Hindlimb muscle (tissue), 1 donor: ENCODE measurements at places on chromosomes 4 and X.
A peak's percentile ranks its signal among the peaks of the same experiment; 100 is the strongest.

DNA sequence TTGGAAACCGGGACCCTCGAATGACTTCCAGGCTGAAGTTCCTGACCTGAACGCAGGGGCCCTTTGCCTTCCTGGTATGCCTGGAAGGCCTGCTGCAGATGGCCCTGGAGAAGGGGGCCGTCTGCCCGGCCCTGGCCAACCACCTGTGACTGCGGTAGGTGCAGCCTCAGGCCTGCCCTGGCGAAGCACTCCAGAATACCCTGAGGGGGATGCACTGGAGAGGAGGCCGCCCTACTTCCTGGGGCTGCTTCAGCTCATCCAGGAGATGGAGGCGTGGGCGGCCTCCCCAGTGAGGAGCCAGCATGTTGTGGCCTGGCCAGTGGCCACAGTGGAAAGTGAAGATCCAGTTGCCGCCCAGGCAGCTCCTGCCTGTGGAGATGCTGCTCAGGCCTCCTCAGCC, 26.4 kb upstream of the PNMA3 start:
- DNase-seq, result peak; percentile 4

DNA sequence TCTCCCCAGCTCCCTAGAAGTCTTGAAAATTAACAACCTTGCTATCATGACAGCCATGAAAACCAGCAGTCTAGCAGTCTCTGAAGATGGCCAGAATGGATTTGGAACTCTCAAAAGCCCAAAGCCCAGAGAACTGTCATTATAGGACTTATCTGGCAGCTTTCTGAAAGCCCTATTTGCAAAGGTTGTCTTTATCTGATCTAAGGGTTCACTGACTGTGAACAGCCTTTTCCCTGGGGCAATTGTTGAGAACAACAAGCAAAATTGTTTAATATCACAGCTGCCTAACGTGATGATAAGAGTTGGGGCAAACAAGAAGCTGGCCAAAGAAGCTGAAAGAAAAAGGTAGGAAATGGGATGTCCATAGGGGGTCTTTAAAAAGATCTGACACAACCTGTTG, 20.9 kb upstream of the KLHL8 start:
- DNase-seq, result no peak

- DNase-seq, result no peak
Measured at GRCh38 chr4:90187148-90187884, 60.1 kb downstream of the CCSER1 start.

DNA sequence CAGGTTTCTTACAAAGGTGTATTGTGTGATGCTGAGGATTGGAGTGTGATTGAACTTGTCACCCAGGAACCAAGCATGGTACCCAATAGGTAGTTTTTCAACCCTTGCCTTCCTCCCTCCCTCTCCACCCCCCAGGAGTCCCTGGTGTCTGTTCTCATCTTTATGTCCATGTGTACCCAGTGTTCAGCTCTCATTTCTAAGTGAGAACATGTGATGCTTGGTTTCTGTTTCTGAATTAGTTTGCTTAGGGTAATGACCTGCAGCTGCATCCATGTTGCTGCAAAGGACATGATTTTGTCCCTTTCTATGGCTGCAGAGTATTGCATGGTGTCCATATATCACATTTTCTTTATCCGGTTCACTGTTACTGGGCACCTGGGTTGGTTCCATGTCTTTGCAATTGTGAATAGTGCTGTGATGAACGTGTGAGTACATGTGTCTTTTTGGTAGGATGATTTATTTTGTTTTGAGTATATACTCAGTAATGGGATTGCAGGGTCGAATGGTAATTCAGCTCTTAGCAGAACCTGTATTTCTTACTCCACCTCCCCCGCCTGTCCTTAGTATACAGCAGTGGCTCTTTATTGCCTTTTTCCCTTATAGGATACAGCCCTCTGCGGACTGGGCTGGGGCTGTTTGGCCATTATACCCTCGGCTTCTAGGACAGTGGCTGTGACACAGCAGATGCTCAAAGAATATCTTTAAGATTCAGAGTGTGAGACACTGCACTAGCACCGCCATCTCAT, 145.4 kb downstream of the PTTG2 start:
- no peak for DNase-seq

DNA sequence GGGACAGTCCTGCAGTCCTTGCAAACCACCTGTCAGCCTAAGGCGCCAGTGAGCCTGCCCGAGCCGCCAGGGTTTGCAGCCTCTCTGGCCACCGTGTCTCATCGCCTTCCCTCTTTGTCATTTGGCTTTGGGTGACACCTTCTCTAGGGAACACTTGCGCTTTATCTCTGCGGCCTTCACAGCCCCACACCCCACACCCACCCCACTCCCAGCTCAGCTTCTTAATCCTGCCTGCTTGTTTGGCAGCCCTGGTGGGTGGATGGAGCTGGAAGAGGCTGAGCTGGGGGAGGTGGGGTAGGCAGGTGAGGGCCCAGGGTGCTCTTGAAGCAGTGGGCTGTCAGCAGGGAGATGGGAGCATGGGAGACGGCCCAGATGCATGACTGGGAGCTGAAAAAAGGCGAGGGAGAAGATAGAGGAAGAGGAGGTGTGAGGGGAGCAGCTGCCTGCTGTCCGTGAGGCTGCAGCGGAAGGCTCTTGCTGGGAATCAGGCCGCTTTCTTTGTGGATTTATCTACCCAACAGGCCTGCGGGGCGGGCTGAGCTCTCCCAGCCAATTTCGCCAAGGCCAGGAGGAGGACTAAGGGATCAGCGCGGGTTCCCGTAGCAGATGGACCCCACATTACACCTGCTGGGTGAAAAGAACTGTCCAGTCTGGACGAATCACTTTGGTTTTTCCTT, 97.5 kb upstream of the STOX2 start:
- no peak for DNase-seq

- DNase-seq, result no peak
Measured at GRCh38 chr4:167020410-167020809, 213.9 kb downstream of the SPOCK3 start.

GRCh38 chrX:10052906-10053625, 85.9 kb downstream of the CLDN34 start:
- DNase-seq, result no peak

GRCh38 chrX:71215338-71215912, 7.6 kb upstream of the GJB1 start:
- DNase-seq, result no peak

GRCh38 chr4:88807499-88807898, 109.9 kb upstream of the NAP1L5 start:
- no peak for DNase-seq

DNA sequence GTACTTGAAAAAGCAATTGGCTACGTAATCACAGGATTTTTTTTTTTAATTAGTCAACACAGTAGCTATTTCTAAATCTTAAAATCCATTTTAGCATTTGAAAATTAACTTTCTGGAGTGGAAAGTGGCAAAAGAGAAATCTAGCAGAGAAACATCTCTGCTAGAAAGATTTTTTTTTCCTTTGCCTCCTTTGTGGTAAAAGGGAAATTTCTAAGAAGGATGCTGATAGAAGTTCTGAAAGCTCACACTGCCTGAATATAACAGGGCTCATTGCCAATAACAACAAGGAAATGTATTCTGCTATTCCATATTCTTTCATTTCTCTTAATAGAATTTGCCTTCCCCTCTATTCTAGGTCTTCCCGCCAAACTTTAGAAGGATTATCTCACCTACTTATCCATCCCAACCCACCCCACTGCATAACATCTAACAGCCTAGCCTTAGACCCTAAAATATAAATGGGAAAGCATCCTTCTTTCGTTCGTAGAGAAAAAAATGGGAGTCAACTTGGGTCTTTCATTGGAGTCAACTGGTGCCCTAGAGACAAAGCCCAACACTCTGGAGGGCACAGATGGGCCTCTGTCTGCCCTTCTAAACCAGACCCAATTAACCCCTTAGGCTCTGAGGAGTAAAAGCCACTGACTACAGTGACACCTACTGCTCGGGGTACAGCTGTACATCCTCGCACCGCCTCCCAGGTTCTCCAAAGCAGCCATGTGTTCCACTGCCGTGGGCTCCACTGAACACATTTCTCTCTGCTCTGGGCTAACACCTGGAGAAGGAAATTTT, 103.9 kb downstream of the MAML3 start:
- no peak for DNase-seq

- DNase-seq, result no peak
Measured at GRCh38 chr4:37989398-37990260, 29.4 kb downstream of the PTTG2 start.

DNA sequence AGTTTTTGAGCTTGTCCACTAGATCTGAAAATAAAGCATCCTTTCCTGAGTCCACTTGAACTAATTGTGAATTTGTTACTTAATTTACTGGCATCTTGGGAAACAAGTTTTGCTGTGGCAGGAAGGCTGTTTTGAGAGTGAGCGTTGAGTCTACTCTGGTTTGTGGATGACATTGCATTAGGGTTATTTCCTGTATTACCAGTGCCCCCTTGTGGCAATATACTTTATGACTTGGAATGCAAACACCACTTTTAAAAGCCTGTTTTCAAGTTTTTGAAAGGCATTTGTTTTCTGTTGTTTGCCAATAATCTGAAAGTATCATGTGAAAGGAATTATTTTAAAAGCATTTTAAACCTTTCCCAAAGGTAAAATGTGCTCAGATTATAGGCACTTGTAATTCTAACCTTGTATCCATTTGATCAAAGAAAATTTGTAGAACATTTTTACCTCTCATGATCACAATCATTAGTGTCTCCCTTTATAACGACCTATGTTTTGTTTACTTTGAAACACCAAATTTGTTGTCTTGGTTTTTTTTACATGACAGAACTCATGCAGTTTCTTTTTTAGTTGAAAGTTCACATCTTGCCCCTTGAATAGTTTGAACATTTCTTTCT, 18.0 kb upstream of the CYP2U1 start:
- peak; percentile 69 for DNase-seq

DNA sequence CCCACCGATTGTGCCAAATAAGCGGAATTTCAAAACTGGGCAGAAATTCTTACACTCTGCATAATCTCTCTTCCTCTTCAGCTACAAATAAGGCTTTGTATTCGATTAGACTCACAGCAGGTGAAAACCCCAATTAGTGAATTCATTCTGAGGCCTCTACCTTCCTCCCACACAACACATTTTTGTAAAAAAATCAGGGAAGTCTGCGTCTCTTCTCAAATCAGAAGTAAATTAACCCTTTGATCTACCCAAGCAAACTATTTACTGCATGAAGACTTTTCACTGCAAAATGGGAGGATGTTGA, 200.6 kb upstream of the FTHL17 start:
- no peak for DNase-seq

DNA sequence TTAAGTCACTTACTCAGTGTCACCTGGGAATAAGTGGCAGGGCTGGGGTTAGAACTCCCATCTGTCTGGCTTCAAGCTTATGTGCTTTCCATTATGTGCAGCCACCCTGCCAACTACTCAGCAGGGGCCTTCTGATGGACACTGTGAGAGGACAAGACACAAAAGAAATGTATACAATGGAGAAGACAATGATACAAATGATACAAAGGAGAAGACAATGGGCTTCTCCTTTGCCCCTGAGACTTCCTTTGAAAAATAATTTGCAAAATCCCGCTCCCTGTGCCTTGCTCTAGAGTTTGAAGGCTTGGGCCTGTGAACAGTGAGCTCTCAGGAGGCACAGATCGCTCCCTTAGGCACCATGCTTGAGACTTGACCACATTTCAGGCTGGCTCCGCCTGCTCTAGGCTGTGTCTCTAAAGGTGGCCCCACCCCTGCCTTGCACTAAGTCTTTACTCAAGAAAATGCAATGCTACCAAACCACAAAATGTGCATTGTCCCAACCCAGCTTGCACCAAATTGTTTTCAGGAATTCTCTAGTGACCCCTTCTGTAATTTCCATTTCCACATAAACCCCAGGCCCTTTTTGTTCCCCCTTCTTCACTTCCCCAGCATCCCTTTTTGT, 27.1 kb upstream of the STX18 start:
- no peak for DNase-seq

- DNase-seq, result no peak
Measured at GRCh38 chr4:71711985-71712348, 71.9 kb downstream of the GC start.

GRCh38 chr4:109846395-109847098, 1.4 kb upstream of the LRIT3 start:
- DNase-seq, result no peak

- DNase-seq, result no peak
Measured at GRCh38 chr4:74541667-74542066, 96.7 kb downstream of the AREG start.

GRCh38 chrX:107827030-107827831, 1.6 kb downstream of the MID2 start:
- no peak for DNase-seq

DNA sequence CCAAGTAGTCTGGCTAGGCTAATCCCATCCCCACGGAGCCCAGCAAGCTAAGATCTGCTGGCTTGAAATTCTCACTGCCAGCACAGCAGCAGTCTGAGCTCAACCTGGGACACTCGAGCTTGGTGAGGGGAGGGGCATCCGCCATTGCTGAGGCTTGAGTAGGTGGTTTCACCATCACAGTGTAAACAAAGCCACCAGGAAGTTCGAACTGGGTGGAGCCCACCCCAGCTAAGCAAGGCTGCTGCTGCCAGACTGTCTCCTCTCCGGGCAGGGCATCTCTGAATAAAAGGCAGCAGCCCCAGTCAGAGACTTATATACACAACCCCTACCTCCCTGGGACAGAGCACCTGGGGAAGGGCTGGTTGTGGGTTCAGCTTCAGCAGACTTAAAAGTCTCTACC, 639.6 kb downstream of the IQCM start:
- no peak for DNase-seq

GRCh38 chr4:128570387-128570975, 239.0 kb upstream of the JADE1 start:
- no peak for DNase-seq

DNA sequence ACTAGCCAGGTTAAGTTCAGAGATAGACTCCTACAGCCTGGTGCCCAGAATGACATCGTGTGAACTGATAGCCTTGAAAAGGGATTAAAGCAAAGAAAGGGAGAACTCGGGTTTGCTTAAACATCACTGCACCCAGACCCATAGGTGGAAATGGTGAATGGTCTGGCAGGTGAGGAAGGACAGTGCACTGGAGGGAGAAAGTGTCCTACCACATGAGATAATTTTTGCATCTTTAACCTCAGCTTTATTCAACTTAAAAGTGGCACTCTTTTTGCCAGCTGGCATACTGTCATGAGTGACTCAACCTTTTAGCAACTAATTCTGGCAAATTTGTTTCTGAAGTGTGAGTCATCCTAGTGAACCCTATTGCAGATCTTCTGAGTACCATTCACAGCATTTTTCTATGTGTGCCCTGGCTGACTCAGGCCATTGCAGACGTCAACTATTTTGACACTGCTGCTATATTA, 53.0 kb upstream of the DAPP1 start:
- no peak for DNase-seq

DNA sequence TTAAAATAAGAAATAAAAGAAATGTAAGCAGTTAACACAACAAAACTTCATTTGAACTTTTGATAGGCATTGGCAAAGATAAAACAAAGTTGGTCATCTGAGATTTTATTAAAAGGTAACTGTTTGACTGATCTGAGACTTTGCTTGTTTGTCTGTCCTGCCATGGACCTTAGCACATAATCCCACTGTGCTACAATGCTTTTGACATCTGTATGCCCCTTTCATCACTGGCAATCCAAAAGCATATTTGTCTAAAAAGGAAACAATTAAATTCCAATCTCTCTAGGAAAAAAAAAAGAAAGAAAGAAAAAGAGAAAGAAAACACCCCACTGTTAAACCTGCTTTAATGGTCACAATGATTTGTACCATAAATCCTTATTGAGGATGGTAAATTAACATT, 231.0 kb downstream of the DACH2 start:
- DNase-seq, result no peak
